LoVo (cell line): ENCODE measurements at places on chromosomes 4 and X.

DNA sequence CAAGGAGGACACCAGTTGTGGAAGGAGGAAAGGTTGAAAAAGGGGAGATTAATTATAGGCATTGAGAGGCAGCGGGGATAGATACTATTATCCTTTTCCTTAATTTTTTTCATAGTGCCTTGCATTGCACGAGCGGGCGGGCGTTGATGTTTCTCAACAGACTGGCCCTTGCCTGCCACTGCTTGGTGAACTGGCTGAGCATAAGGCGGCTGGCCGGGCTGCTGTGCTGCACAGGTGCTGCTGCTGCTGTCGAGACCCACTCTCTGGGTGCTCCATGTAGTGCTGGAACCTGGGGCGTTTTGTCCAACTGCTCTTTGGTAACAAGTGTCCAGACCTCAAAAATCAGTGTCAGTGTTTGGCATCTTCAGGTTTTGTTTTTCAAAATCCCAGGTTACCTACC, 83.3 kb upstream of the PAQR3 start:
- no peak for DNase-seq

DNA sequence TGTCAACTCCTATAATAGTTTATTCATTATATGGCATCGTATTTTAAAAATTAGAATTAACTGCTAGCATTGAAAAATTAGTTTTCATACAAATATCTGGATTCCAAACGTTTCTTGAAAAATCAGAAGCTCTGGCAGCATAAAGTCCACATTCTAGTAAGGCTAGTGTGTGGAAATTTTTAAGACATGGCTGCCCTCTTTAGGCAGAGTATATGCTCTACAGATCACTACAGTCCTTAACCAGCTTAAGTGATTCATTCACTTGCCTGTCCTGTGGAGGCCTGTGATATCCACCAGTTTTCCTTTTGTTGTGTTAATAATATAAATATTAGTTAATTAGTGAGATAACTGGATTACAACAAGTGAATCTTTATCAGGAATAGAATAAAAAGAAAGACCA, 287.2 kb downstream of the OPHN1 start:
- no peak for DNase-seq

GRCh38 chr4:21248331-21248730, 548.1 kb downstream of the PACRGL start:
- DNase-seq: no peak

- no peak for DNase-seq
Measured at GRCh38 chr4:89797117-89797516, 39.8 kb downstream of the SNCA start.

GRCh38 chr4:101174679-101175345, 172.5 kb downstream of the PPP3CA start:
- DNase-seq: no peak

- DNase-seq: no peak
Measured at GRCh38 chrX:2928191-2928582, 952 bp downstream of the ARSD start.

GRCh38 chr4:53598483-53598882, 7.2 kb upstream of the LNX1 start:
- no peak for DNase-seq

DNA sequence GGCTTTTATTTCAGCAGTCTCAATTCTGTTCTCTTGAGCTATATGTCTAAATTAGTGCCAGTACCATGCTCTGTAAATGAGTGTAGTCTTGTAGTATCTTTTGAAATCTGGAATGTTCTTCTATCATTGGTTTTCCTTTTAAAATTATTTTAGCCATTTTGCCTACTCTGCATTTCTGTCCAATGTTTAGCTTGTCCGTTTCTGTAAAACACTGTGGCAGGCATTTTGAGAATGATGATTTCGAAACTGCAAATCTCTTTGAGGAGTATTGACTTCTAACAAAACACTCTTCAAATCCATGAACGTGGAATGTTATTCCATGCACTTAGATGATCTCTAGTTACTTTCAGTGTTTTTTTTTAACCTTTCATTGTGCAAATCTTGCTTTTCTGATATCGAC, 28.3 kb upstream of the PPP4R3C start:
- DNase-seq: no peak

DNA sequence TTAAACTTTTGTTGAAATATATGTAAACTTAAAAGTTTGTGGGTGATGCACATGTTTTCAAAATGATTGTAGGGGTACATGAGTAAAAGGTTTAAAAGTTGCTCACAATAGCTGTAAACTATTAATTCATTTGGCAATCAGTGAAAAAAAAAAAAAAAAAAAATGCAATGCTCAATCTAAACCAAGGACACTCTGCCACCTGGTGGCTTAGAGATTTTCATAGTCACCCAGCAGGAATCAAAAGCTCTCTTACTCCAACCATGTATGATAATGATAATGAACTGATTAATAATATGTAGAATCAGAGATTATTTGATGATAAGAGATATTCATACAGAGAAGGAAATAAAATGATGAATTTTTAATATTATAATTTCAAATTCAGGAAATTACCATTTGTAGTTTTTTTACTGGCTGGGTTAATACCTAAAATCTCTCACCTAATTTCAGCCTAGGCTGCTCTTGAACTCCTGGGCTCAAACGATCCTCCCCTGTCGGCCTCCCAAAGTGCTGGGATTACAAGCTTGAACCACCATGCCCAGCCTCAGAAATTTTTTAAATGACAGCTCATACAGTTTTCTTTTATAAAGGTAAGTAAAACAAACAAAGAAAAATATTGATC, 46.9 kb upstream of the SLC25A4 start:
- DNase-seq: peak; percentile 45

DNA sequence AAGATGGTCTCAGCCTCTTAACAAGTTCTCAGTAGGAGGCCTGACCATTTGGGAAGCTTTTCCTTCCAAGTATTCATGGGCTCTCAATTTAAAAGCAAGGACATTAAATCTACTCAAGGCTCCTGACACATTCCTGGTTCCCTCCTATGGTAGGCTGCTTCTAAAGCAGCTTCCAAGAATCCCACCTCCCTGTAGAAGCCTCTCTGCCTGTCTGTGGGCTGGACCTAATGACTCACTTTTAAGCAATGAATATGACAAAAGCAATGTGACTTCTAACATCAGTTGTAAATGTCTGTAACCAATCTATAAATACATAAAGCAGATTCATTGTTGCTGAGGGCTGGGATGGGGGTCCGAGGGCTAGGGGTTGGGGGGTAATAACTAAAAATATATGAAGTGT, 99.5 kb upstream of the FAM9B start:
- DNase-seq: no peak

DNA sequence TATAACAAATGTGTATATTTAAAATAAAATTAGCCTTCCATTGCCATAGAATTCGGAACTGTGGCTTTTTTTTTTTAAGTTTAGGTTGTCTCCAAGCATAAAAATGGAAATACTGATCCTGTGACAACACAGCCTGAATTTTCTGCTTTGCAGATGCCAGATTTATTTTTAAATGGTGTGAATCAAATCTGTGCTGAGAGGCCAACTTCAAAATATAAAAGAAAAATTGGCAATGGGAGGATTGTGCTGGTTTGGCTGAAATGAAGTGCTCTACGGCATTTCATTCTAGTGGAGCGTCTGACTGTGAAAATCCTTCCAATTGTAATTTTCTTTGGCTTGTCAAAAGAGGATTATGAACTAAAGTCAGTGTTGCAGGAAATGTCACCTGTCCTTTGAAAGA, 580.3 kb upstream of the ZFP42 start:
- no peak for DNase-seq
